ENCODE measurements at places on chromosomes 4 and X. TPM values are rescaled to one million over a fixed set of nuclear protein-coding genes. Genes with fewer than 3 reads are reported as not detected.

GRCh38 chrX:130877892-130878341 lies 25.1 kb downstream of the ENOX2 start:
- no peak for DNase-seq
- no peaks in the 10 kb centered on the region for H3K27me3 ChIP-seq
- no peak overlapping the region for H3K4me3 ChIP-seq
- peaks cover 7% of the 10 kb centered on the region for H3K36me3 ChIP-seq
- H3K4me1 ChIP-seq, result peaks cover 11% of the 10 kb centered on the region

DNA sequence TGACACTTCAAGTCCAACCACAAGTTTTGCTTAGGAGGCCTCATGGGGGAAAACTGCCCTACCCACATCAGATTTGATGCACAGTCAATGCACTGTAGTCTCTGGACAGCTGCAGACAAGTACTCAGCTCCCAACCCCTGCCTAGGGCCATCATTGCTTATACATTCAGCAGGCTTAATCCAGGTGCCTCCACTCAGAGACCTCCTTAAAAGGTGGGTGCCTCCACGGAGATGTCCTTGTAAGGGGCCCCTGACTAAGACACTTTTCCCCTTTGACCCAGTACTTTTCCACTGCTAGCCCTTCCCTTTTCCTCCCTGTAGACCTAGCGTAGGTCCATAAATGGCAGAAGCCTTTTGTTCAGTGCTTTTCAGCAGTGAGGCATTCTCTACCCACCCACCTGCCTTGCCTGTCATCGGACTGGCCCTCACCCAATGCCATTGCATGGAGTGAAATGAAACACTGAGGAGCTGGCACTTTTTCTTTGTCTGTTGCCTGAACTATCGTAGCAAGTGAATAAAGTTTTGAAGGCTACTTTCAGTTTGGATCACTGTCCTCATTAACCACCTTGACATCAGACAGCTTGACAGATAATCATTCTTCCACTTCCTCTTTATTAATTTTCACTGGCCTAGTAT lies 23.8 kb upstream of the PLK4 start:
- peaks cover 38% of the 10 kb centered on the region for H3K36me3 ChIP-seq
- DNase-seq, result no peak
- H3K27ac ChIP-seq, result no peak overlapping the region

ARHGEF38 gene
- not detected for total RNA-seq

CCDC110 gene
- total RNA-seq, result 0.10 TPM

DNA sequence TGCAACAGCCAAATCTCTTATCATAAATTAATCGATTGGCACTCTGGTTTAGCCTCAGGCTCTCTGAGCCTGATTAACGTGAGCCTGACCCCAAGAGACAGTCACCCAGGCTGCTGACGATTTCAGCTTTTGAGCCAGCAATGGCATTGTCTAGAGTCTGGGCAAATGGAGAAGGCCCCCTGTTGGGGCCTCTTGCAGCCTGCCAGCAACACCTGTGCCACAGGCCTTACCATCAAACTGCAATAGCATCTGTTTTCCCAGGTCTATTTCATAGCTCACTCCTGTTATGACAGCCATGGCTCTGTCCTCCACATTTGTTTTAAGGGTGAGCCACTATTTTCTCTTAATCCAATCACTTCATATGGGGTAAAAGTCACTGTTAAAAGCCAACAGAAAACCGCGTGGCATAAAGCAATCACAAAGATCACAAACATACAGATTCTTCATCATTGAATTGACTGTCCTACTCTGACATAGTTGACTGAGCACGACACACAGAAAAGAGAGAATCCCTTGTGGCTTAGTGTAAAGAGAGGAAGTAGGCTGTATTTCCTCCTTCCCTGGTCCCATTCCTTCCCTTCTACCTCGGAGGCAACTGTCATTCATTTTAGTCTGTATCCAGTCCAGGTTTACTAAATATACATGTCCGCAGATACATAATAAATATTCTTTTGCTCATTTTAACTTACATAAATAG lies 47.8 kb downstream of the SLC9A7 start:
- peak; percentile 39 for DNase-seq
- H3K27me3 ChIP-seq, result no peaks in the 10 kb centered on the region

- DNase-seq, result no peak
- no peaks in the 10 kb centered on the region for H3K4me1 ChIP-seq
- no peak overlapping the region for H3K27ac ChIP-seq
- H3K36me3 ChIP-seq, result no peaks in the 10 kb centered on the region
- no peak overlapping the region for H3K4me3 ChIP-seq
Observed at GRCh38 chrX:19003756-19004155, 19.8 kb upstream of the PHKA2 start.

- H3K27ac ChIP-seq, result no peak overlapping the region
- peak; percentile 51 for DNase-seq
- H3K4me1 ChIP-seq, result peaks cover 41% of the 10 kb centered on the region
- H3K36me3 ChIP-seq, result no peaks in the 10 kb centered on the region
- peaks cover 52% of the 10 kb centered on the region for H3K27me3 ChIP-seq
Observed at GRCh38 chr4:104490770-104491480, 3.8 kb downstream of the CXXC4 start.

- no peak overlapping the region for H3K4me3 ChIP-seq
- H3K27me3 ChIP-seq, result no peaks in the 10 kb centered on the region
- H3K4me1 ChIP-seq, result no peaks in the 10 kb centered on the region
- H3K27ac ChIP-seq, result no peak overlapping the region
Observed at GRCh38 chr4:149891426-149891825, 75.8 kb upstream of the IQCM start.

DNA sequence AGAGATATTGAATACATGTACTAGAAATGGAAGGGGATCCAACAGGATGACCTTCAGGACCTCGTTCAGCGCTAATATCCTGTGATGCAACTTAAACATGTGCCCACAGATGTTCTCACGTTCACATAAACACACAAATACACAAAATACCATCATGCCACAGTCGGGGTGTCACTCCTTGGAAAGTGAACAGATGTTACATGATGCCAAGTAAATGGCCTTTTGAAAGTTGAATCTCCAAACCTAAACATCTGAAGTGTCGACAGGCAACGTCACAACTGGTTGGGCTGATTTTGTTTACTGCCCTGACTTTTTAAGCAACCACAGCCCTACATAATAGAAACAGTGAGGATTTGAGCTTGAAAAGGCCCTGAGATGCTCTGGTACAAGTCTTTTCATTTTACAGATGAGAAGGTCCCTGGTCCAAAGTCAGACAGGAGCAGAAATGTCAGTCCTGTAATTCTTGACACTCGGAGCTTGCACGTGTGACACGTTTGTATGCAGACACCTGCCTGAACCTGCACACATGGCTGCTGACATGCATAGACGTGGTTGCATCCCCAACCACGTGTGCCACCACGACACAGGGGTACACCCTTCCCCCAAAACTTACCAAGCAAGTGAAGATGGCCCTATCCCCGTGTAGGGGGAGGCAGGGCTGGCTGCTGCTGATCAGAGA lies 23.5 kb upstream of the BCORL1 start:
- H3K27me3 ChIP-seq, result no peaks in the 10 kb centered on the region
- H3K4me3 ChIP-seq, result no peak overlapping the region
- DNase-seq, result no peak

- no peaks in the 10 kb centered on the region for H3K36me3 ChIP-seq
- no peak overlapping the region for H3K4me3 ChIP-seq
- H3K27me3 ChIP-seq, result no peaks in the 10 kb centered on the region
- DNase-seq, result no peak
- no peaks in the 10 kb centered on the region for H3K4me1 ChIP-seq
Observed at GRCh38 chr4:106615961-106616360, 247.4 kb upstream of the GIMD1 start.

DNA sequence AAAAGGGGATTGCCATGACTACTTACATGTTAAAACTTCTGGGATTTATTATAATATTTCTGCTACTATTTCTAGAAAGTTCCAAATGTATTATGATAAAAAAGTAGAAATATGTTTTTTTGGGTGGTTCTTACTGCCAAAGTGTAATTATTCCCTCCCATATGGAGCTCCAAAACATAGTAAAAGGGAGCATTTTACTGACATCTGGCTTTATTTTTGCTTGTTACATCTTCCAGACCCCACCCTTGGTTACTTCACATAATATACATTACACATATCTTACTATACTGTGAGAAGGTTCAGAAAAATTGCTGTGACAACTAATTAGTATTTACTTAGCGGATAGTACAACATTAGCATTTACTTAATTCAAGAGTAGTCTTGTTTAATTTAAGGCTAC lies 205.1 kb upstream of the TLL1 start:
- H3K36me3 ChIP-seq, result no peaks in the 10 kb centered on the region
- H3K4me1 ChIP-seq, result no peaks in the 10 kb centered on the region
- H3K27ac ChIP-seq, result no peak overlapping the region

- H3K36me3 ChIP-seq, result peaks cover 28% of the 10 kb centered on the region
- DNase-seq, result peak; percentile 89
- peaks cover 78% of the 10 kb centered on the region for H3K4me1 ChIP-seq
- no peaks in the 10 kb centered on the region for H3K27me3 ChIP-seq
Observed at GRCh38 chrX:71618303-71618721, at the start of gene CXCR3. TSS of gene CXCR3 (minus strand) at chrX:71618511. CDS start at chrX:71618449, 62 bp downstream.

DNA sequence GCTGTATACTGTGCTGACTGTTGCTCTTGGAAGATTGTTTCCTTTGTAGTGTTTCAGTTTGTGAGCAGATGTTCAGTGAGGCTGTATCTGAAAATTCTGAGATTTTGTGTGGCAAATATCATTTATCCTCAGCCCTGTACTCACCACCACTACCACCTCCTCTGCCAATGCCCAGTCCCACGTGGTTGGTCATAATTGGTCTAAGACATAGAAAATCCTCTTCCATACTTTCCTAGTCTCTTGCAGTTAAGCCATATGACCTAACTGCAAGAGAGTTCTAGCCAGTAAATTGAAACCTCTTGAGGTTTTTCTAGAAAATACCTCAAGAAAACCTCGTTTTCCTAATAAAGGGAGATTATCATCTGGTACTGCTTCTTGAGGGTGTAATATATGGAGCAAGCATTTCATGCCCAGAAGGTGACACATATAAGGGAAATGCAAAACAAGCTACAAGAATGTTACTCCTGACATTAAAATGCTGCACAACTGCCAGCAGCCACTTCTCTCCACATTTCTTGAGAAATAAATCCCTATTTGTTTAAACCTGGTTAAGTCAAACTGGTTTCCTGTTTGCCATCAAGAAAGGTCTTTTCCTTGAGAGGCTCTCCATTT lies 32.8 kb downstream of the ABCE1 start:
- DNase-seq, result no peak
- H3K4me1 ChIP-seq, result peaks cover 63% of the 10 kb centered on the region

SCML1 gene
- 3.8 TPM for total RNA-seq

GRCh38 chr4:39609454-39609931 lies 29.2 kb downstream of the SMIM14 start:
- H3K27me3 ChIP-seq, result no peaks in the 10 kb centered on the region
- H3K4me3 ChIP-seq, result no peak overlapping the region
- H3K4me1 ChIP-seq, result peaks cover 5% of the 10 kb centered on the region
- no peak overlapping the region for H3K27ac ChIP-seq

DNA sequence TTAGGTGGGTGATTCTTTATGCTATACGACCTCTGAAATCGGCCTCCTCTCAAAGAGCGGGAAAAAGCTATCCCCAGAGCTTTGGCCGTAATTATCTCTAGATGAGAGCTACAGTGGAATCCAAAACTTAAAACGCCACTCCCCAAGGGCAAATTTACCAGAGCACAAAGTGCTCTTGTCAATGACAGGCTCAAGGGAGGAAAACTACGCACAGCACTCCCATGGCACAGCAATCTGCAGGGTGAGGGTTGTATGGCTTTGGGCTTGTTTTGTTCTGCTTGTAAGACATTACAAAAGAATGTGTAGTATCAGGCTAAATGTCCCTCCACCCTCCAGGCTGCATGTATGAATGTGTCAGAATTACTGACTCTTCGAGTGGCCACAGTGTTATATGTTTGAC lies 44.0 kb downstream of the ARHGEF6 start:
- H3K36me3 ChIP-seq, result peaks cover 17% of the 10 kb centered on the region
- peaks cover 33% of the 10 kb centered on the region for H3K4me1 ChIP-seq
- no peaks in the 10 kb centered on the region for H3K27me3 ChIP-seq
- DNase-seq, result no peak
- no peak overlapping the region for H3K27ac ChIP-seq

DNA sequence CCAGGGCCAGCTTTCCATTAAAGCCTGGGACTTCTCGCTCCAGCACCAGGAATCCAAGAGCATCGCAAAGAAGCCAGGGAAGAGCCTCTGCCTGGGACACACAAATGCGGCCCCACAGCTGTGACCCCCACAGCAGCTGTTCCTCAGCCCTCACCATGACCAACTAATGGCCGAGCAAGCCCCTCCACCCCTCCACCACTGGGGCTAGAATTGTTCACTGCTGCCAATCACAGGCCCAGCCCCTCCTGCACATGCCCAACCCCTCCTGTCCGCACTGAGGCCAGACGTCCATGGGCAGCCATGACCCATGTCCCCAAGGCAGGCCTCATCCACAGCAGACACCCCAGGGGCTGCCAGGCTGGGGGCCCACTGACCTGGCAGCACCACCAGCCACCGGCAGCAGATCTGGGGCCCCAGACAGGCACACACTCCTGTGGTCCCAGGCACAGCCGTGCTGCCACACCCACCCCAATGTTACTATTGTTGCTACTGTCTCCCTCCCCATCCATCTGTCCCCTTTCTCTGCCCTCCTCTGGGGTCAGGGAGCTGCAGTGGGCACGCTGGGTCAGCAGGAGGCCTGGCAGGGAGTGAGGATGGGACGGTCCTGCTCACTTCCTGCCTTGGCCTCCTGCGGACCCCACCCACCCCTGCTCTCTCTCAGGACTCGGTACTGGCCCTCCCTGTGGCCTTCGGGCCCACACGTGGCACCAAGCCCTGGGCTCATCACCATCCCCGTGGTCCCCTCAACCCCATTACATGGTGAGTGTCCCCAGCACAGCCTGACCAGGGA lies 56.0 kb downstream of the ZFYVE28 start:
- no peak overlapping the region for H3K4me3 ChIP-seq
- no peak for DNase-seq
- H3K4me1 ChIP-seq, result peaks cover 9% of the 10 kb centered on the region
- H3K27ac ChIP-seq, result no peak overlapping the region

GRCh38 chr4:83062739-83063138 lies 27.8 kb downstream of the COPS4 start:
- no peak overlapping the region for H3K4me3 ChIP-seq
- no peak overlapping the region for H3K27ac ChIP-seq
- peaks cover 24% of the 10 kb centered on the region for H3K36me3 ChIP-seq
- no peaks in the 10 kb centered on the region for H3K27me3 ChIP-seq

ATP6AP1 gene
- 30.8 TPM for total RNA-seq

DNA sequence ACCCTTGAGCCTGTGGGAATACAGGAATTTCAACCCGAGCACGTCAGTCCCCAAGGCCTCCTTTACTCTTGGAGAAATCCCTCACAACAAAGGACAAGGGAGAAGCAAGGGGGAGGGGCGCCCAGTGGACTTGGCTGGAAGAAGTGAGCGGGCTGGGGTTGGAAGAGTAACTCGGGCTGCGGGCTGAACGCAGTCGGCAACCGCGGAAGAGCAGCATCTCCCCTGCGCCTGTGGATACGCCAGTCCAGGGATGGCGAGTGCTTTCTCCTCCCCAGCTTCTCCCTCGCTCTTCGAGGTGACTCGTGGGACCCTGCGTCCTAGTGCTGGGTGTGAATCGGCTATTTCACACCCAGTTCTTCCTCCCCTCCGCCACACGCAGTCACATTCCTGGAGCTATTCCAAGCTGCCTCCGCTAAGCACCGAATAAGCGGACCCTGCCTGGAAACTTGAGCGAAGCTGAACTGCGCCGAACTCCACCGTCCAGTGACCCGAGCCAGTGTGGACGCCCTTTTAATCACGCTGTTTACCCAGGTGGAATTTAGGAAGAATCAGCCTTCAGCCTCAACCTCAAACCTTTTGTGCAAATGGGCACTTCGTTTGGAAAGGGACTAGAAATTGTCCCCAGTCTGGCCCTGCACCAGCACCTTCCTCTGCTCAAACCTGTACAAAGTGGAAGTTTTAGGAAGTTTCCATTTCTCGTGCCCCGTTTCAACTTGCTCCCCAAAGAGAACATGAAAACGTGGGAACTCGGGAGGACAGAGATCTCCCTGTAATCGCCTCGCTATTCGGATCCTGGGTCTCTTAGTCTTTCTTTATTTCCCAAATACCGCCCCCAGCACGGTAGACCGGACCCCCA lies 64.3 kb upstream of the WDR17 start:
- H3K4me1 ChIP-seq, result peaks cover 5% of the 10 kb centered on the region
- no peaks in the 10 kb centered on the region for H3K36me3 ChIP-seq
- no peak for DNase-seq
- peaks cover 30% of the 10 kb centered on the region for H3K27me3 ChIP-seq
